Globus pallidus (tissue), 1 donor: ENCODE measurements at places on chromosomes 1 and 21.
A peak's percentile ranks its signal among the peaks of the same experiment; 100 is the strongest.

DNA sequence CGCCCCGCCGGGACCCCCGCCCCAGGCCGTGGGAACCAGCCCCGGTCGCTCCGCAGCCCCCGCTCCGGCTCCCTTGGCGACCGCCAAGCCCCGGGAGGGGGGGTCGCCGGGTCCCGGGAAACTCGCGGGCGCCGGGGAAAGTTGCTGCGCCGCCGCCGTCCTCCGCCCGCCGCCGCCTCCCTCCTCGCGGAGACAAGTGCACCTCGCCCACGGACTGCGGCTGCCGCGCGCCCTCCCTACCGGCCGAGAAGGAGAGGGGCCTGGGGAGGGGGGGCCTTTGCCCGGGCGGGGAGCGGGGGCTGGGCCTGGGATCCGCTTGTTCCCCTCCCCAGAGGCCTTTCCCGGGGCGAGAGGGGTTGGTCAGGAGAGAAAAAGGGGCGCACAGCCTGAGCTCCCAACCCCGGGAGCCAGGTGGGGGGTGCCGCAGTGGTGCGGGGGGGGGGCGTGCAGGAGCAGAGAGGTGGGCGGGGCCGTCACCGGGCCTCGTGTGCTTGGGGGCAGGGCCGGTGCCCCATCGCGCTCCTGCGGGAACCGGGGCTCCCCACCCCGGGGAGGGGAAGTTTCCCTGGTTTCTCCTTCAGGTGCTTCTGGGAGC lies 592 bp downstream of the AGRN start:
- no peak for DNase-seq

DNA sequence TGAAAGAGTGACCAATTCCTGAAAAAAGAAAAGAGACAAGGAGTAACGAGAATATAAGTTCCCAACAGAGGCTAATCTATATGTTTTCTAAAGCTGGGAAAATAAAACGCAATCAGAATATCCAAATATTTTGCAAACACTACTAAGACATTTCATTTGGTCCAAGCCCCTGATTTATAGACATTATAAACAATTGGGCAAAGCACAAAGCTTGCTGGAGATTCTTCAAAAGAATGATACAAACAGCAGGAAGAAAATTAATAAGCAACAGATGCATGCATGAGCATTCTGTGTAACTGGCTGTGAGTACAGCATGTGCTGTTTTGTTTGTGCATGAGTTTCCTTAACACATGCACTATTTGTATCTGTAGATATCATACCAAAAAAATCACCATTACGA lies 552.9 kb downstream of the LTN1 start:
- DNase-seq = no peak

DNA sequence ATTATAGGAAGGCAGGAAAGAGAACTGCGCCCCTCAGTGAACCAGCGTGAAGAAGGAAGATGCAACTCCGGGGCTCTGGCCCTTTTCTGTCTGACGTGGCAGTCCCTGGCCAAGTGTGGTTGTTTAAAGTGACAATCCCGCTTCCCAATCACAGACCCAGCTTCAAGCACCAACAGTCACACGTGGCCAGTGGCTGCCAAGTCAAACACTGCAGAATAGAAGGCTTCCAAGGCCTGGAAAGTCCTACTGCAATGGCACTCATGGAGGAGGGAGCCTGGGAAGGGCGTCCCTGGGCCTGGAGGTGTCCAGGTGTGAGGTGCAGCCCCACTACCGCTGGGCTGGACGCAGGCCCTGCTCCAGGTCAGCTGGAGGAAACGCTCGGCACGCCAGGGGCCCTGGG lies 143.8 kb downstream of the CASZ1 start:
- DNase-seq = no peak

- DNase-seq = no peak
Observed at GRCh38 chr1:212600980-212601379, 7.6 kb upstream of the ATF3 start.

DNA sequence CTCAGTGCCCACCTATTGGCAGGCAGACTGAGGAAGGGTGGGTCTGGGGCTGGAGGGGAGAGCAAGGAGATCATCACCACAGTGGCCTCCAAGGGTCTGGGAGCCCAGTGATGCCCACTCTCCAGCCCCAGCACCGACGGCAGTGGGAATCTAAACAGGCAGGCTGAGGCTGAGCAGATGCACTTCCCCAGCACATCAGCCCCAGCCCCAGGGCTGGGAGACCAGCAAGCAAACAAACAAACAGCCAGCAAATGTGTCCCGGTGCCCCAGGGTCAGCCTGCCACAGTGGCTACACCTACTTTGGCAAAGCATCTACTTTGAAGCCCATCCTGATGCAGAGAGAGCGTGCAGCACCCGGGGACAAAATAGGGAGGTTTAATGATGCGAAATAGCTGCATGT lies 216.3 kb upstream of the ZC3H12A start:
- DNase-seq = no peak

GRCh38 chr1:208219659-208220282 lies 24.4 kb downstream of the PLXNA2 start:
- DNase-seq = no peak

GRCh38 chr1:5125208-5125607 lies 470.8 kb downstream of the AJAP1 start:
- DNase-seq = no peak

DNA sequence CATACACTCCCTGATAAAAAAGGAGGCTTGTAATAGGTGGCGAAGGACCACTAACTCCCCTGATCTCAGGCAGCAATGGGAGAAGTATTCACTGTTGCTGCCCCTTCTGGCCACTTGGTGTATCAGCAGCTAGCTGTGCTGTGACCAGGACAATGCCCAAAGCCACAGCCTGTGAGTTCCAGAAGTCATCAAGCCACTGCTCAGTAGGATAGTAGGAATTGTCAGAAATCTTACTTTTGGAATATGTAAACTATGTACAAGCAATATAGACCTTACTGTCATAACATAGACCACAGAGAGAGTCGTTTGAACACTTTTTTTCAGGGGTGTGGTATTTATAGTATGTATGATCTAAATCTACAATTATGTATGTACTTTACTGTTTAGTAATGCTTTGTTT lies 248.3 kb upstream of the CAMK1G start:
- DNase-seq = peak; percentile 6

- no peak for DNase-seq
Observed at GRCh38 chr1:115596080-115596780, 45.5 kb upstream of the VANGL1 start.

GRCh38 chr1:19079541-19080472 lies 123.3 kb upstream of the IFFO2 start:
- DNase-seq = no peak

GRCh38 chr1:161094481-161094880 lies 3.7 kb upstream of the KLHDC9 start:
- DNase-seq = no peak

- no peak for DNase-seq
Observed at GRCh38 chr1:19101244-19101643, 108.8 kb downstream of the UBR4 start.

GRCh38 chr1:45258059-45258650 lies 51.8 kb upstream of the ZSWIM5 start:
- DNase-seq = no peak

- no peak for DNase-seq
Observed at GRCh38 chr1:187032316-187032981, 203.7 kb downstream of the PLA2G4A start.

DNA sequence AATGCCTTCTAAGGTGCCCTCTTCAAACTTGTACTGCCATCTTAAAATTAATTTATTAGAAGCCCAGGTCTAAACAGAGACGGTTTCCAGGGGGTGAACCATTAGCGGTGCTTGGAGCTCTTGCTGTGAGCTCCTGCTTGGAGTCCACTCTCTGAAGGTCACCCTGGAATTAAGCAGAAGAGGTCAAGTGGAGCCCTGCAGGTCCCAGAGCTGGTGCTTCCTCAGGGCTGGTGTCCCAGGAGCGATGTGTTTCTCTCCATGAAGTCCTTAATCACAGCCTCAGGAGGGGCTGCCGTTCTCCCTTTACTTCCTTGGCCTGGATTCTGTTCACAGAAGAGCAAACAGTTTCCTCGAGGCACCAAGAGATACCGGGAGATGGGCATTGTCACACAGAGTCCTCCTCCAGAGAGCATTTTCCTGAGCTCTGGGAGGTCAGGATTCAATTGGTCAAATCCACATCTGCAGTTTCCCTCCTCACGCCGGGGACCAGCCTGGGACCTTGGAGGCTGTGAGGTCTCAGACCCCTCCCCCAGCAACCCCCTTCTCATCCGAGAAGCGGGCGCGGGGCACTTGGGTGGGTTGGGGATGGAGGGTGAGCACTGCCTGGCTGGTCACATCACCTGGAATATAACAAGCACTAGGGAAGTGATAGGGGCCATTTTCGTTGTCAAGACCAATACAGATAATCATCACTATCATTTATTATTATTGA lies 310.4 kb downstream of the AJAP1 start:
- no peak for DNase-seq

DNA sequence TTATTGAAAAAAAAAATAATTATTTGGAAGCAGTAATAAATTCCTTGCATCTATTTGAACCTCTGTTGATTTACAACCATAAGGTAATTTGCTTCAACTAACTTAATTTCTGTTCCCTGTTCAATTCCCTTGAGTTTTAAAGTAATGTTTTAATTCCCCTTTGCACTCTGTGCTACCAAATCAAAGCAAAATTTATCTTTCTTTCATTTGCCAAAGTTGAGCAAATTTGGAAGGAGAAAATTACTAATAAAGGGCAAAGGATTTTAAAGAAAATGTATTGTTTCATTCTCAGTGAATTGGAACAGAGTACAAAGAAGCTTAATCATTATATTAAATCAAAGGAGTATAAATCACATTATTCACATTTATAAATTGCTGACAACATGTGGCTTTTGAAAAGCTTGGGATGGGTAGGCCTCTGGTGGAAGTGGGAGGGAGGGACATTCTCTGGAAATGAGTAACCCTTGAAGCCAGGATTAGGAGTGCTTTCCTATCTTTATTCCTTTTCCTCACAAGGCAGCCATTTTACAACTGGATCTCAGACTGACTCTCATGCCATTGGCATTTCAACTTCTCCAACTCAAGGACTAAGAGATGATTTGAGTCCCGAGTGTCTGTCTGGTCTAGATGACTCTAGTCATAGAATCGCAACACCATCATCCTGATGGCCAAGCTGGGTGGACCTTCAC lies 331.6 kb upstream of the DUSP10 start:
- DNase-seq = no peak

DNA sequence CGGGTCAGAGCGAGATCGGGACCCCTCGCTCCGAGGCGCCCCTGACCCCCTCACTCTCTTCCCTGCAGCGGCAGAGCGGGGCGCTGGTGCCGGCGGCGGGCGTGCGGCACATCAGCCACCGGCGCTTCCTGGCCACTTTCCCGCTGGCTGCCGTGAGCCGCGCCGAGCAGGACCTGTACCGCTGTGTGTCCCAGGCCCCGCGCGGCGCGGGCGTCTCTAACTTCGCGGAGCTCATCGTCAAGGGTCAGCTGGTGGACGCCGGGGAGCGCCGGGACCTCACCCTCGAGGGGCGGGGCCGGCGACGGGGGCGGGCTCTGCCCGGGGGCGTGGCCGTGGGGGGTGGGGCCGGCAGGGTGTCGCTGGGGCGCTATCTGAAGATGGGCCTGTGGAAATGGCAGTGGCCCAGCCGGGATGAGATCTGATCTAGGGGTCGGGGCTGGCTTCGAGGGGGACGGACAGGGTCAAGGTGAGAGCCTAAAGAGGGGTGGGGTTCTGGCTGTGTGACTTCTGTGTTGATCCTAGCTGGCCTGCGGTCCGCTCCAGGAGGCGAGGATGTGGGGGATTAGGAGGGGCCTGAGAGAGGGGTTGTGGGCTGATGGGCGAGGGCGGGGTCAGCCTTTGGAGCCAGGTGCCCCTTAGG lies 23.6 kb downstream of the PTPRU start:
- DNase-seq = no peak

- no peak for DNase-seq
Observed at GRCh38 chr1:7555391-7556185, 215.5 kb upstream of the VAMP3 start.

DNA sequence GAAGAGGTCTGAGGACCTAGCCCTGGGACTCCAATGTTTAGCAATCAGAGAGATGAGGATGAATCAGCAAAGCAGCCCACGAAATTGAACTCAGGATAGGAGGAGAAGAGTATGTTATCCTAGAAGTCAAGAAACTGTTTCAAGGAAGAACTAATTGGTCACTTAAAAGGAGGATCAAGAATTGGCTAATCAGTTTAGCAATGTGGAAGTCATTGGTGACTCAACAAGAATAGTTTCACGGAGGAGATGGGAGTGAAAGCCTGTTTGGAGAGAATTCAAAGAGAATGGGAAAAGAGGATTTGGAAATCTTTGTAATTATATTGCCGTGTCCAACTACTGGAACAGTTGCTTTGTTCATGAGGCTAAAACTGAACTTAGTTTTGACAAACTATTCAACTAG lies 7.4 kb downstream of the HMCN1 start:
- no peak for DNase-seq
